ENCODE measurements at places on chromosomes 12 and 14. TPM values are rescaled to one million over a fixed set of nuclear protein-coding genes. Genes with fewer than 3 reads are reported as not detected.

Gene TMEM233
- total RNA-seq: 0.25 TPM

Gene KRT80
- not detected for total RNA-seq

Gene CLEC12A
- total RNA-seq: 4.9 TPM

Gene POLE
- total RNA-seq: 13.0 TPM

Gene CYP27B1
- not detected for total RNA-seq

Gene CLBA1
- 1.5 TPM for total RNA-seq

Gene ACVRL1
- total RNA-seq: 31.7 TPM

Gene CELA1
- not detected for total RNA-seq

Gene RPGRIP1
- 0.52 TPM for total RNA-seq

Gene KCNC2
- total RNA-seq: not detected

Gene SLC41A2
- total RNA-seq: 2.6 TPM

Gene KIF5A
- total RNA-seq: 0.12 TPM

Gene NID2
- total RNA-seq: 41.3 TPM

Gene OR6C70
- total RNA-seq: not detected

Gene NRIP2
- total RNA-seq: 1.1 TPM

Gene CLEC1A
- 4.4 TPM for total RNA-seq

Gene INSM2
- not detected for total RNA-seq

Gene IL22
- total RNA-seq: not detected

Gene PRB2
- total RNA-seq: not detected

Gene SLCO1B3
- not detected for total RNA-seq

Gene NFATC4
- 21.7 TPM for total RNA-seq

Gene APOF
- not detected for total RNA-seq

Gene RTL1
- not detected for total RNA-seq

Gene MED13L
- total RNA-seq: 64.0 TPM

Gene GDF3
- total RNA-seq: not detected

Gene VWF
- total RNA-seq: 275 TPM

Gene LRRK2
- 7.3 TPM for total RNA-seq

Gene EP400
- 14.8 TPM for total RNA-seq

Gene ZC2HC1C
- total RNA-seq: 14.0 TPM

Gene C1S
- 116 TPM for total RNA-seq

Gene KRT6C
- not detected for total RNA-seq

Gene PTCSC3
- total RNA-seq: not detected

Gene KLRC2
- total RNA-seq: not detected

Gene AQP6
- not detected for total RNA-seq

Gene RFLNA
- total RNA-seq: 0.10 TPM

Gene CHGA
- total RNA-seq: not detected

Gene SIX6
- total RNA-seq: not detected

Gene FAR2
- 3.2 TPM for total RNA-seq

Gene IFI27
- 151 TPM for total RNA-seq

Gene CEP128
- 3.7 TPM for total RNA-seq

Gene AKAP3
- total RNA-seq: 2.4 TPM

Gene PPP2R3C
- total RNA-seq: 24.7 TPM

Gene PTPRO
- 0.94 TPM for total RNA-seq

Gene OVCH1
- 0.07 TPM for total RNA-seq

Gene AMDHD1
- 0.35 TPM for total RNA-seq

Gene COL2A1
- total RNA-seq: 0.25 TPM

Gene HOXC5
- not detected for total RNA-seq

Gene ERO1A
- 14.1 TPM for total RNA-seq

Gene CEP170B
- 10.7 TPM for total RNA-seq

Gene NTF3
- 1.1 TPM for total RNA-seq

Gene OAS1
- 8.1 TPM for total RNA-seq

Gene DDN
- 0.77 TPM for total RNA-seq

Gene ADGRD1
- 83.6 TPM for total RNA-seq

Gene P2RX2
- not detected for total RNA-seq

Gene CFAP73
- total RNA-seq: not detected

Gene GPRC5D
- total RNA-seq: not detected

Gene C1QL4
- not detected for total RNA-seq

Gene KLHL33
- total RNA-seq: 0.77 TPM

Gene TTLL5
- 15.8 TPM for total RNA-seq

Gene SLC17A8
- not detected for total RNA-seq

All from left ventricle myocardium superior (tissue), 1 donor.